ENCODE measurements at places on chromosomes 6 and 20. TPM values are rescaled to one million over a fixed set of nuclear protein-coding genes. Genes with fewer than 3 reads are reported as not detected.

GRCh38 chr6:43082806-43083655 is 6.9 kb downstream of the PTK7 start:
- no peak for DNase-seq

DNA sequence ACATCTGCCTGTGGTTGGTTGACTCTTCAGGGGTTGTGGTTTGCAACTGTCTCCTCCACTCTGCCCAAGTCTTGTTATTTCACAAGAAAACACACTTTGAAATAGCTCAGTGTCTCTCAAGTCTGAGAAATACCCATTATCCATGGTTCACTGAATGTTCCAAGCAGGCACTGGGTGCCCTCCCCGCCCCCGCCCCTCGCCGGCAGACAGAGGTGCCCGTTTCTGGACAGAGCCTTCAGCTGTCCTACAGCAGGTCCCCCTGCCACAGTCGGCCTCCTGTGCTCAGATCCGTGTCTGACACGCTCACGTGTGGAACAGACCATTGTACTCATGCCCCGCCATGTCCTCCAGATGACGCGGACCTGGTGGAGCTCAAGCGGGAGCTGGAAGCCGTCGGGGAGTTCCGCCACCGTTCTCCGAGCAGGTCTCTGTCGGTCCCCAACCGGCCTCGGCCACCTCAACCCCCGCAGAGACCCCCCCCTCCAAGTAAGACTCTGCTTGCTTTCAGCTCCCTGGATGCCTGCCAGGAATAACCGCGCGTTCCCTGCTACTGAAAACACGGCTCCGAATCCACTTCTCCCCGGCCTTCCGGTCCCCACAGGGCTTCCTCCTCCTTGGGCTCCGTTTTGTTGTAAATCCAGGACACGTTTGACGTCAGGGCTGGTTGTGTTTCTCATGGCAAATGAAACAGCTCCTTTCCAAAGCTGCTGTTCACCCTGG is 81.4 kb downstream of the SERAC1 start:
- DNase-seq, result no peak

GRCh38 chr20:39862470-39862891 is 826.6 kb downstream of the MAFB start:
- DNase-seq, result no peak

GRCh38 chr6:43887906-43888683 is 118.1 kb downstream of the VEGFA start:
- no peak for DNase-seq

GRCh38 chr6:19415605-19416326 is 421.4 kb upstream of the ID4 start:
- no peak for DNase-seq

- no peak for DNase-seq
Measured at GRCh38 chr6:149236589-149236988, 80.9 kb upstream of the TAB2 start.

DNA sequence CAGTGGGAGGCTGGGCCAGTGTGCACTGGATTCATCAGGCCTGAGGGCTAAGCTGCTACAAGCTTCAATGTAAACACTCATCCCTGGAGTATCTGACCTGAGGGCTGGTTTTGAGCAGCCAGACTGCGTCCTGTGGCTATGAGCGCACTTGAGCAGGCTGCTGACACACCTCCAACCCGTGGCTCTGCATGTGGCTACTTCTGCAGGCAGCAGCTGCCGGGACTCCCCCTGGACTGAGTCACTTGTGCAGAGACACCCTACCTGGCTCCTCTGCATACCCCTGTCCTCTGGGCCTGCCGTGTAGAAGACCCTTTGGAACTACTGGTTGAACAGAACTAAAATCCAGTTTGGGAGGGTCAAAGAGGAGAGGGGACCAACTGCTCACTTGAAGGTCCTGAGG is 172.0 kb downstream of the SCP2D1 start:
- DNase-seq, result peak; percentile 8

DNA sequence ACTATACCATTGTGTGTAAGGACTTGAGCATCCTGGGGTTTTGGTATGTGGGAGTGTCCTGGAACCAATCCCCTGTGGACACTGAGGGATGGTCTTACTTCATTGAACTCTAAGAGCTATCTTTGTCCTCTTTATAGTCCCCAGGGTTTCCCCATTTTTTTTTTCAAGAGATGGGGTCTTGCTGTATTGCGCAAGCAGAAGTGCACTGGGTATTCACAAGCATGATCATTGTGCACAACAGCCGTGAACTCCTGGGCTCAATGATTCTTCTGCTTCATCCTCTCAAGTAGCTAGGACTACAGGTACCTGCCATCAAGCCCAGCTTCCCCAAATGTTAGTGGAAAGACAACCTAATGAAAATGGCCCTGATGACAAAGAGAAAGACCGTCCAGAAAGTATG is 2.2 kb upstream of the ASCC3 start:
- DNase-seq, result no peak

DNA sequence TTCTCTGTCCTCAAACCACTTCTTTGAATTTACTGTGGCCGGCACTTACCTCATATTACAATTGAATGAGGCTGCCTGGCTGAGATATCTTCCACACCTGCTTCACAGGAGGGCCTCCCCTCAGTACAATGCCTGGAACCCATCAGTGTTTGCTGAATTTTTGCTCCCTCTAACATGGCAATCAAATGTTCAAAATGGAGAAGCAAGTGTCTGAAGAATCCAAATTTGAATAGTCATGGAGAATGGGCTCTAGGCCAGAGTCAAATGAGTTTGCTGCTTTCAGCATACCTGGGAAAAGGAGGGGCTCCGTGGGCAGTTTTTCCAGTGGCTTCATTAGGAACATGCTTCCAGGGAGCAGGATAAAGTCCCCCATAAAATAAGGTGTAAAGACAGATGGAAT is 564.8 kb downstream of the UTRN start:
- DNase-seq, result no peak

DNA sequence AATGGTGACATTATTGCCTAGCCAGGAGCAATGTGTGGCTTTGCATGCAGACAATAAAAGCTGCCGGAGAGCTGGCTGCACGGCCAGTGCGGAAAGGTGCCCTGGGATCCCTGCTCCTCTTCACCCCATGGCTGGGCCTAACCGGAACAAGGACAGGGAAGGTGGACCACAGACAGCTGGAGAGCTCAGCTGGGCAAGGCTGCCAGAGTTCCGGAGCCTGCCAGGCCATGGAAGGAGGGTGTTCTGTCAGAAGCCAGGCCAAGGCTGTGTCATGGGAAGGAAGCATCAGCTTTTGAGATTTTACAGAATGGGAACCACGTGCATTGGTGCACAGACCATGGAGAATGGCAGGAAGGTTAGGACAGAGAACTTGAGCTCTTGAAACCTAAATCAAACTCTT is 25.0 kb downstream of the MAP1LC3A start:
- no peak for DNase-seq

DNA sequence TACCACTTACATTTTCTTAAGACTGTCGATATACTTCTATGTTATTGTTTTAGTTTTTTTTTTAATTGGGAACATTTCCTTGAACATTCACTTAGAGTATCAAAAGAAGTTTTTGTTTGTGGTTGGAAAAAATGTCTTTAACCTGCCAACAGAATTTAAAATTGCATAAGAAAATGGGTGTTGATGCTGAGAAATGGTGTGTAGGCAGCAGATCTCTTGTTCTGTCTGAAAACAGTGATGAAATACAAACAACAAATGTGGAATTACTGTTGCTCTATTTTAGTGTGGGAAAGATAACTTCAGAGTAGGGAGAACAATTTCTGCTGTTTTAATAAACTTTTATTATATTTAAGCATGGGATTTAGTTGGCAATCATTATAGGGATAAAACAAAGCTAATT is 293.5 kb downstream of the CDKAL1 start:
- no peak for DNase-seq

- DNase-seq, result no peak
Measured at GRCh38 chr20:995170-995569, 6.9 kb downstream of the RSPO4 start.

DNA sequence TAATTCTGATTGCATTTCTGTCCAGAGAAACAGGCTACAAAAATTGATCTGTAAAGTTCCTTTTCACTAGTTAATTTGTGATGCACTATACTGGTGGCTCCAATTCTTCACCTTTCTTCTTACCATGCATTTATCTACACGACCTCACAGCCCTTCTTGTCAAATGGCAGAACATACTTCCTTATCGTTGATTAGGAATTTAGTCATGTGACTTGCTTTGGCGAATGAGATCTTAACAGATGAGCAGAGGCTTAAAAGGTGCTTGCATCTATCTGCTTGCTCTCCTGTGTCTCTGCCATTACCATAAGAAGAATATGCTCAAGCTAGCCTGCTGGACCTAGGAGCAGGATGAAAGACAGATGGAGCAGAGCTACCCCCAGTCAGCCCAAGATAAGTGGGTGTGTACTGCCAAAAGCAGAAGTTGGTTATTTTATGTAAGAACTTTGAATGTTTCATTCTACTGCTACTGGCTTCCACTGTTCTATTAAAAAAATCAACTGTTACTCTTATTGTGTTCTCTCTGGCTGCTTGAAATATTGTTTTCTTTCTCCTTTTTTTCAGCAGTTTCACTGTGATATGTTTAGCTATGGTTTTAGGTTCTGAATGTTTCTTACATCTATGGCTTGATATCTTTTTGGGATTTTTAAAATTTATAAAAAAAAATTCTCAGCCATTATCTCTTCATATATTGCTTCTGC is 40.2 kb upstream of the RBM24 start:
- DNase-seq, result no peak

- DNase-seq, result no peak
Measured at GRCh38 chr20:63958964-63959698, 2.9 kb upstream of the UCKL1 start.

GRCh38 chr20:58173930-58174707 is 54.3 kb downstream of the ANKRD60 start:
- no peak for DNase-seq

GRCh38 chr20:47456952-47457724 is 44.5 kb upstream of the NCOA3 start:
- DNase-seq, result peak; percentile 57

Gene SLC26A8
- not detected for total RNA-seq

Gene UNC5CL
- 2.6 TPM for total RNA-seq

Gene DEFB124
- total RNA-seq, result not detected

Measured in activated CD8-positive, alpha-beta T cell treated with anti-CD3 and anti-CD28 coated beads for 36 hours (primary cell).